PC-3 (cell line): ENCODE measurements at places on chromosomes 2 and 18. TPM values are rescaled to one million over a fixed set of nuclear protein-coding genes. Genes with fewer than 3 reads are reported as not detected.

DNA sequence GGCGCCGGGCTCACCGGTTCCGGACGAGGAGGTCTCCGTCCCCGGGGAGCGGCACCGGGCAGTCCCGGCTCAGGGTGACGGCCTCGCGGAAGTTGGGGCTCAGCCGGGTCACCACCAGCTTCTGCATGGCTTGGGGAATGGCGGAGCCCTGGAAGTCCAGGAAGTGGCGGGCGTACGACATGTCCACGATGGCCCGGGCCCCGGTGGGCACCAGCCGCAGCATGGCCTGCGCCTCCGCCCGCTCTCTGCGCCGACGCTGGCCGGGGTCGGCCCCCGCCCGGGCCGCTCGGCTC lies 157 bp downstream of the PTGR3 start:
- H3K36me3 ChIP-seq: no peaks in the 10 kb centered on the region
- H3K4me1 ChIP-seq: peaks cover 33% of the 10 kb centered on the region
- no peak for DNase-seq
- H3K27ac ChIP-seq: peak overlapping the region; percentile 89
- H3K4me3 ChIP-seq: peak overlapping the region; percentile 92

DNA sequence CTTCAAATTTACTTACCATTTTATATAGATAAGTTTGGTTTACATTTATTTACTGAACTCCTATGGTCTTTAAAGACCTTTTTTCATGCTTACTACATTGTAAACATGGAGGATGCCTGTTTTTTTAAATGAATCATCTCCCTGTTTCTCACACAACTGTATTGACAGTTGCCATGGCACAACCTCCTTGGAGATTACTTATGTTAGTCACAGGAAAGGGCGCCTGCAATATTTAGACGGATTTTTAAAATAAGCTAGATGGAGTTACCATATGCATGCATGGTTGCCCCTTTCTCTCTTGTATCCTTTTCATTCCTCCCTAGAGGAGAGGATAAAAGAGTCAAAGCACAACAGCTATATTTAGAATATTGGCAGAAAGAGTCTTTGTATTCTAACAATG lies 34.8 kb upstream of the CCDC102B start:
- peaks cover 15% of the 10 kb centered on the region for H3K4me1 ChIP-seq
- no peak overlapping the region for H3K4me3 ChIP-seq
- H3K36me3 ChIP-seq: no peaks in the 10 kb centered on the region
- peak; percentile 75 for DNase-seq
- no peaks in the 10 kb centered on the region for H3K27me3 ChIP-seq
- H3K27ac ChIP-seq: peak overlapping the region; percentile 86

- no peaks in the 10 kb centered on the region for H3K4me1 ChIP-seq
- H3K27ac ChIP-seq: no peak overlapping the region
- H3K27me3 ChIP-seq: no peaks in the 10 kb centered on the region
- H3K4me3 ChIP-seq: no peak overlapping the region
These were observed 151.2 kb downstream of the CAPN13 start for GRCh38 chr2:30656079-30656478.

GRCh38 chr18:60053747-60054304 lies 154.0 kb downstream of the PMAIP1 start:
- peak overlapping the region; percentile 42 for H3K4me3 ChIP-seq
- H3K36me3 ChIP-seq: no peaks in the 10 kb centered on the region
- H3K4me1 ChIP-seq: peaks cover 36% of the 10 kb centered on the region
- peak overlapping the region; percentile 97 for H3K27ac ChIP-seq

DNA sequence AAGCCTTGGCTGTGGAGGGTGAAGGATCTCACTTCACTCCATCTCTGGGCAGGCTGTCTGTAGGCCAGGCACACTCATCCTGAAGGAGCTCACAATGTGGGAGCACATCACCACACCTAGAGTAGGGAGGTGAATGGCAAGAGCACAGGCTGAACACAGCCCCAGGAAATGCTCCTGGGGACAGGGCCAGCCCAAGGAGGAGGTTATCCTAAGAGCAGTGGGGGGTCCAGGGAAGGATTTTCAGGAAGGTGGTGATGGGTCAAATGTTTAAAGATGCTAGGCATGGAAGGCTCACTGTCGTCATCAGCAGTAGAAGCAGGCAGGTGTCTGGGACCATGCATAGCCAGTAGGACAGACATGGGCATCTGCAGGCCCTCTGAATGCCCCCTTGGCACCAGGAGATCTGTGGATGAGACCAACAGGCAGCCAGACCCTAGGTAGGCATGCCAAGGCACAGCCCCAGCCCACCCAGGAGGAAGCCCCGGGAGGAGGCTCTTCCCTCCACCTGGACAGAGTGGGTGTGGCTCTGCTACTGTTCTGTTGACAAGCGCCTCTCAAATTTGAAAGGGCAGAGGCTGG lies 91.7 kb upstream of the RAB6C start:
- H3K36me3 ChIP-seq: no peaks in the 10 kb centered on the region; the same call in 1 of the 2 replicates
- peaks cover 7% of the 10 kb centered on the region; the same call in 1 of the 2 replicates for H3K27me3 ChIP-seq
- DNase-seq: no peak
- H3K4me3 ChIP-seq: no peak overlapping the region
- no peaks in the 10 kb centered on the region for H3K4me1 ChIP-seq

DNA sequence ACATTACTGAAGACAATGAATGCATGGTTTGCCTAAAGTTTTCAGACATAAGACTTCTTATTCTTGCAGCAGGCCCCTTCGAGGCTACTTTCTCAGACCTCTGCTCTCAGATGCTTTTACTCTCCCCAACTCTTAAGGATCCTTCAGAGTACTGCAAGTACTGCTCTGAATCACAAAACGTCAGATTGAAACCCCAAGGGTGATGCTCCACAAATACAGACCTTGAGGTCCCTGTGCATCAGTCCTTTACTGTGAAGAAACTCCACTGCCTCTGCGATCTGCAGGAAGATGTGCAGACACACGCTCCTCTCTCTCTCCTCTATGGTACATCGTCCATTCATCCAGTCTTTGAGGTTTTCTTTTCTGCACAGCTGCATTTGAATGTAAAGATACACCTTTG lies 52.8 kb downstream of the EIF2AK3 start:
- H3K4me3 ChIP-seq: no peak overlapping the region
- no peaks in the 10 kb centered on the region for H3K4me1 ChIP-seq
- no peak for DNase-seq

GRCh38 chr2:68839260-68839833 lies 31.9 kb downstream of the BMP10 start:
- DNase-seq: peak; percentile 58
- H3K27me3 ChIP-seq: peaks cover 18% of the 10 kb centered on the region
- no peak overlapping the region for H3K4me3 ChIP-seq
- no peaks in the 10 kb centered on the region for H3K36me3 ChIP-seq
- H3K4me1 ChIP-seq: no peaks in the 10 kb centered on the region

DNA sequence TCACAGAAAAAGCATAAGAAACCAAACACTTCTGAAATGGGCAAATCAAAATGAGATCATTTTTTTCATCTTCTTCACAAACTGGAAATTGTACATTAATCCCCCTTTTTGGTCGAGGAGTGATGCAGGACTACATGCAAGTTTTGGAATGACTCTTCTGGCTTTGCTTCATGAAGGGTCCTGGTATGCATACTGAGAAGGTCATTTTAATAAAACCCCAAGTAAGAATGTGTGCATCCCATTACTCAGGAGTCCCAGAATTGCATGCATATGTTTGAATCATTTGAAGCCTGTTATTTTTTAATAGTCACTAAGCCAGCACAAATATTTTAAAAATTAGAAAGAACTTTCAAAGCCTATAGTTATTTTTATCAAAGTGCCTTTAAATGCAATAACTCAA lies 16.7 kb upstream of the EHBP1 start:
- H3K36me3 ChIP-seq: no peaks in the 10 kb centered on the region
- no peak overlapping the region for H3K27ac ChIP-seq
- DNase-seq: no peak
- H3K4me1 ChIP-seq: no peaks in the 10 kb centered on the region
- no peaks in the 10 kb centered on the region for H3K27me3 ChIP-seq

DNA sequence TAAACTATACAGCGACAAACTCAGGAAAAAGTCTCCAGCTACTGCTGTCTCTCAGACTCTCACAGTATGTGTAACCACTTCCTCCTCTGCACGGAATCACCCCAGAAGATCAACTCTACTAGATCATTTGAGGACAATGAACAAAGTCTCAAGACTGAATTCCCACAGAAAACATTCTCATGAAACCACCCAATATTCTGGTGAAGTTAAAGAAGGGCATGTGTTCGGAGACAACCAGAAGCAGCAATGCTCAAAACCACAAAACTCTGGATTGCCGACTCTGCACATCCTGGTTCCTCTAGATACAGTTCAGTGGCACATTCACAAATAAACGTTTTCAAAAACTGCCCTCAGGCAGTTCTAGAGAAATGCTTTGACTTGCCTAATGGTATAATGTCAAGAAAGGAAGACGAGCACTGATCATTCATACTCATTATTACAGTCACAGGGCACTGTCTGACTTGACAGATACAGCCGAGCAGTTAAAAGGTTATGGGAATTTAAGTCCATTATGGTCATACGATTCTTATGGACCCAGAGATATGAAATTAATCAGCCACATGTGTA lies 91.9 kb upstream of the STK17B start:
- H3K4me3 ChIP-seq: no peak overlapping the region
- H3K27ac ChIP-seq: no peak overlapping the region
- no peaks in the 10 kb centered on the region for H3K27me3 ChIP-seq
- H3K36me3 ChIP-seq: no peaks in the 10 kb centered on the region

Gene MBD5
- 8.5 and 9.7 TPM in 2 replicates for total RNA-seq

Gene SLC19A3
- total RNA-seq: 0.26 TPM in 1 of 2 replicates, not detected in the other
